ENCODE measurements at places on chromosomes 4 and X. TPM values are rescaled to one million over a fixed set of nuclear protein-coding genes. Genes with fewer than 3 reads are reported as not detected.

DNA sequence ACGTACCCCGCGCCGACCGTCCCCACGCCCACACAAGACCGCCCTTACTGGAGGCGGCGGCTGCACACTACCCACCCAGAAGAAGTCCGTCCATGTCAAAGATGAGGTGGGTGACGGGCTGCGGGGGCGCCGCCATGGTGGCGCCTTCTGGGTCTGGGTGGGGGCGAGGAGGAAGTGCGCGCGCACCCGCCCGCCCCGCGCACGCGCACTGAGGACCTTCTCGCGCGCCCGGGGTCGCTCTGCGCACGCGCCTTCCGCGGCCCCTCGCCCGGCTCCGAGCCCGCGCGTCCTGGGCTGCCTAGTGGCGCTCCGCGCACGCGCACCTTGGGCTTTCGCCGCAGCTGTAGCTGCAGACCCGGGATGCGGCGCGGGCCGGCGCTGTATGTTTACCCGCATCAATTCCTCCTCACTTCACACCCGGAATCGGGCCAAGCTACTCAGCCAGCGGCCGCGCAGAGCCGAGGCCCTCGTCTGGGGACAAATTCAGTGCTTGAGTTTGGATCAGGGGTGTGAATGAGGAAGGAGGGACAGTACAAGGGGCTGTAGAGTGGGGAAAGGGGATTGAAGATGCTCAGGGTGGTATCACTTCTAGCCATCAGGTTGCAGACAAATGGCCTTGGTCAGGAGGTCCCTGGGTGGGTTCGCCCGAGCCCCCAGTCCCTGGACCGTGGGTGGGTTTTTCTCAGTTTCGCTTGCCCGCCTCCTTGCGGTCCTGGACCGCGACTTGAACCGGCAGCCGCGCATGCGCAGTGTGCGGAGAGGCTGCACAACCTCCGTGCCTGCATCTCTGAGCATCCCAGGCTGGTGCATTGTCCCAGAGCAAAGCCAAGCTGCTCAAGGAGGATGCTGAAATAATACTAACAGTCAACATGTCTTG lies at the start of gene PUDP:
Gene PUDP, minus strand, starts transcription at position 176 of the 877 bp plus-strand sequence. Its CDS starts 40 bp downstream, at position 136.
- DNase-seq = peak; percentile 97
- H3K27ac ChIP-seq = peak within 1 kb of the TSS; percentile 78
- H3K36me3 ChIP-seq = no peaks in the 10 kb centered on the region
- H3K4me3 ChIP-seq = peak within 1 kb of the TSS; percentile 88
- no peaks in the 10 kb centered on the region for H3K27me3 ChIP-seq

GRCh38 chr4:140857111-140857510 lies 100.9 kb upstream of the TBC1D9 start:
- DNase-seq = no peak
- no peaks in the 10 kb centered on the region for H3K36me3 ChIP-seq
- no peak overlapping the region for H3K27ac ChIP-seq
- H3K27me3 ChIP-seq = no peaks in the 10 kb centered on the region
- no peak overlapping the region for H3K4me3 ChIP-seq
- H3K4me1 ChIP-seq = no peaks in the 10 kb centered on the region

- H3K27me3 ChIP-seq = no peaks in the 10 kb centered on the region
- peak; percentile 46 for DNase-seq
- no peak overlapping the region for H3K27ac ChIP-seq
- no peak overlapping the region for H3K4me3 ChIP-seq
These were observed 577 bp upstream of the GLRA2 start for GRCh38 chrX:14528629-14529289.

DNA sequence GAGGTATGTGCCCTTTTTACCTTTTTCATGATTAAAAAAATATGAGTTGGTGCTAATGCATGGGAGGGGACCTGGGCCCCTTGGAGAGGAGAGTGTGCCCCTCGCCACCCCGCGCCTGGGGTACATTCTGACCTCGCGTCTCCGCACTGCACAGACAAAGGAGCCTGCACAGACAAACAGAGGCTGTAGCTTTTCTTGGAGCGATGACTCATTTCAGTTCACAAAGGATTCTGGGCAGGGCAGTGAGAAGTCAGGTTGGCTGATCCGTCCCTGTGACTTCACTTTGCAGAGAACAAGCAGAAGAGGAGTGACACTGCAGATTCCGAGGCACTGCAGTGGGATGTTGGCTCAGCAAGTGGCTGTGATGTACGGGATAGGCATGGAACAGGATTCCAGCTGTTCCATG lies 82.9 kb downstream of the STOX2 start:
- H3K4me3 ChIP-seq = no peak overlapping the region
- H3K4me1 ChIP-seq = no peaks in the 10 kb centered on the region
- peak overlapping the region; percentile 29 for H3K27ac ChIP-seq

DNA sequence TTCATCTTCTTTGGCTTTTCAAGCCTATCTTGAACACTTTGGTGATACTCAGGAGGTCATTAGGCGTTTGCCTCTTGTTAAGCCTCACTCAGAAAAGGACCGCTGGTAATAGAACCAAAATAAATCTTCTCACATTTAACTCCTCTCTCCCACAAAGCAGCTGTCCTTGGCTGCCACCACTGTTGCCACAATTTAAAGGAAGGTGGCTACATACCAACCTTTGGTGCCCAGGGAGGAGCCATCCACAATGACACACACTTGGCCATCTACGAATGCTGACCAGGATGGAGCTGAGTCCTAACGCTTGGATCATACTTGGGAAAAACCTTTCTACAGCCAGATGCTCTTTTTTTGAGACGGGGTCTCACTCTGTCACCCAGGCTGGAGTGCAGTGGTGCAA lies 210.2 kb downstream of the HS6ST2 start:
- no peak for DNase-seq
- H3K4me3 ChIP-seq = no peak overlapping the region
- no peaks in the 10 kb centered on the region for H3K27me3 ChIP-seq
- H3K27ac ChIP-seq = no peak overlapping the region

DNA sequence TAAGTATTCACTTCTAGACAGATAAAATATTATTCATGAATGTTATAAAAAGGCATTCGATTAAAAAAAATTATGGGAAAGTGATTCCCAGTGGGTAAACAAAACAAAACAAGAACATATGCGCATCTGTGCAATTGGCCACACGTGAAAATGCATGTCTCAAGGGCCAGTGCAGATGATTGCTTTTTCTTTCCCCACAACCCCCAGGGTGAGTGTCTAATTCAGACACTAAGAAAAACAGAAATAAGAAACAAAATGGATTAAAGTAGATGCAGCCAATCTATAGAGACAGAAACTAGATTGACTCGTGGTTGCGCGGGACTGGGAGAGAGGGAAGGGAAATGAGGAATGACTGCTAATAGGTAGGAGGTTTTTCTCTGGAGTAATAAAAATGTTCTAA lies 49.5 kb downstream of the GPM6A start:
- H3K4me3 ChIP-seq = no peak overlapping the region
- no peaks in the 10 kb centered on the region for H3K36me3 ChIP-seq
- no peaks in the 10 kb centered on the region for H3K27me3 ChIP-seq

GRCh38 chr4:158958489-158959270 lies 144.2 kb upstream of the RAPGEF2 start:
- no peak overlapping the region for H3K4me3 ChIP-seq
- DNase-seq = no peak
- no peaks in the 10 kb centered on the region for H3K36me3 ChIP-seq
- no peaks in the 10 kb centered on the region for H3K27me3 ChIP-seq
- no peak overlapping the region for H3K27ac ChIP-seq

- no peak for DNase-seq
- no peak overlapping the region for H3K27ac ChIP-seq
- peaks cover 2% of the 10 kb centered on the region for H3K36me3 ChIP-seq
- no peak overlapping the region for H3K4me3 ChIP-seq
- H3K27me3 ChIP-seq = peaks cover 3% of the 10 kb centered on the region
- no peaks in the 10 kb centered on the region for H3K4me1 ChIP-seq
These were observed 147.9 kb downstream of the CHIC2 start for GRCh38 chr4:53916431-53916889.

DNA sequence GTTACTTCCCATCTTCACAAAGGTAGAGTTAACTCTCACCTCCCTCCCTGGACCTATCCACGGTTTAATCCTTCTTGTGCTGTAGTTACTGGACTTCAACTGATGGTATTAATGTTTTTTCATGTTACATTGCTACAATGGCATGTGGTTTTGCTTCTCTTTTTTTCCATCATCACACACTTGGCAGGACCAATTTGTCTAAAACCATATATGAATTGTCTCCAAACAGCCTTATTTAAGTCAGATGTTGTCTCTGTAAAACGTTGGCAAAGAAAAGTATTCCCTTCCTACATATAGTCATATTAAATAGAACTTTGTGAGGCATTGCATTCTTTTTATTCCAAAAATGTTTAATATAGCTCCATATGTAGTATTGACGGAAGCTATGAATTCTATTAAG lies 15.5 kb downstream of the PRRG1 start:
- H3K4me3 ChIP-seq = no peak overlapping the region
- no peaks in the 10 kb centered on the region for H3K4me1 ChIP-seq
- H3K27me3 ChIP-seq = no peaks in the 10 kb centered on the region
- DNase-seq = no peak
- H3K36me3 ChIP-seq = no peaks in the 10 kb centered on the region

- H3K4me1 ChIP-seq = no peaks in the 10 kb centered on the region
- H3K27me3 ChIP-seq = no peaks in the 10 kb centered on the region
- no peak for DNase-seq
- H3K27ac ChIP-seq = no peak overlapping the region
- H3K36me3 ChIP-seq = no peaks in the 10 kb centered on the region
These were observed 8.3 kb upstream of the CD40LG start for GRCh38 chrX:136639506-136640176.

PRSS12 gene
- not detected for total RNA-seq

TEX11 gene
- total RNA-seq = not detected

XPNPEP2 gene
- total RNA-seq = 24.8 TPM

DACH2 gene
- not detected for total RNA-seq

PHKA1 gene
- total RNA-seq = 8.1 TPM

All from aorta (tissue), 5 donors.